T follicular helper cell (primary cell): ENCODE measurements at places on chromosomes 1 and 21.

DNA sequence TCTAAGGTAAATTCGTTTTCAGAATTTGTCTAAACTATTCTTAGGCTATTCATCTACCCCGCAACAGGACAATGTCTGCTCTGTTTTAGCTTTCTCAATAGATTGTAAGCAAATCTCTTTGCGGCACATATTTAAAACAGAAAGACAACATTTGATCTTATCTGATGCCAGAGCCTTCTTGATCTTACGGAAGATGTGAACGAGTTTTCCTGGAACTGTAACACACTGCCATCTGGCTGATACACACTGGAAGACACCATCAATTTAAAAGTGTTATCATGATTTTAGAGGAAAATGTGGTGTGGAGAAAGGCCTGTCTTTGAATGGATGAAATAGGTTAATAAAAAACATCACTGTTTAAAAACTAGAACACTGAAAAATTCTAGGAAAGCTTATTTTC, 36.1 kb downstream of the COA6 start:
- DNase-seq, result no peak

DNA sequence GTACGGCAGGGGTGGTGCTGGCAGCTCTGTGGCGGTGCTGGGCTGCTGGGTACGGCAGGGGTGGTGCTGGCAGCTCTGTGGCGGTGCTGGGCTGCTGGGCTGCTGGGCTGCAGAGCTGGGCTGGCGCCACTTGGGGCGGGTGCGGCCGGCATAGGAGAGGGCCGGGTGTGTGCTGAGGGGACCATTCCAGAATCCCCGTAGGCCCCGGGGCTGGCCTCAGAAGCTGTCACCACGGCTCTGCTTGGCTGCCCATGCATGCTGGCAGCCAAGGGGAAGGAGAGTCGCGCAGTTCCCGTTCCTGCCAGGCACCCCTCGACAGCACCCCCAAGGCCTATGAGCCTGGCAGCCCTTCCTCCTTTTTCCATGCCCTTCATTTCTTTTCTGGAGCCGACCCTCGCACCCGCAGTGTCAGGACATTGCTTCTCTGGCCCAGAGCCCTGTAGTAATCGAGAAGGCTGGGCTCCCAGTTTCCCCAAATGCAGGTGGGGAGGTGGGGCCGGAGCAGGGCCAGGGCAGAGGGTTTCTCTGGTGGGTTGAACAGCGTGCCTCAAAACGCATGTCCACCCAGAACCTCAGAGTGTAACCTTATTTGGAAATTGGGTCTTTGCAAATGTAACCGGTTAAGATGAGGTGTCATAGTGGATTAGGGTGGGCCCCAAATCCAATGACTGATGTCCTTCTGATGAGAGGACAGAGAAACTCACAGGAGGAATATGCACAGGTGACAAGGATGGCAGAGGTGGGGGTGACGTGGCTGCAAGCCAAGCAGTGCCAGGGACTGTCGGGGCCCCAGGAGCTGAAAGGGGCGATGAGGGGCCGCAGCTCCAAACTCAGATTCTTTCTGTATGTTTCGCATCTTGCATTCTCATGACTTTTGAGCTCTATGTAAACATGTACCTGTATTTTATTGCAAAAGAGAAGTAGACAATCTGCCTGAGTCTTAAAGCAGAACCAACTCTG, 71.0 kb upstream of the ACTRT2 start:
- DNase-seq, result no peak

DNA sequence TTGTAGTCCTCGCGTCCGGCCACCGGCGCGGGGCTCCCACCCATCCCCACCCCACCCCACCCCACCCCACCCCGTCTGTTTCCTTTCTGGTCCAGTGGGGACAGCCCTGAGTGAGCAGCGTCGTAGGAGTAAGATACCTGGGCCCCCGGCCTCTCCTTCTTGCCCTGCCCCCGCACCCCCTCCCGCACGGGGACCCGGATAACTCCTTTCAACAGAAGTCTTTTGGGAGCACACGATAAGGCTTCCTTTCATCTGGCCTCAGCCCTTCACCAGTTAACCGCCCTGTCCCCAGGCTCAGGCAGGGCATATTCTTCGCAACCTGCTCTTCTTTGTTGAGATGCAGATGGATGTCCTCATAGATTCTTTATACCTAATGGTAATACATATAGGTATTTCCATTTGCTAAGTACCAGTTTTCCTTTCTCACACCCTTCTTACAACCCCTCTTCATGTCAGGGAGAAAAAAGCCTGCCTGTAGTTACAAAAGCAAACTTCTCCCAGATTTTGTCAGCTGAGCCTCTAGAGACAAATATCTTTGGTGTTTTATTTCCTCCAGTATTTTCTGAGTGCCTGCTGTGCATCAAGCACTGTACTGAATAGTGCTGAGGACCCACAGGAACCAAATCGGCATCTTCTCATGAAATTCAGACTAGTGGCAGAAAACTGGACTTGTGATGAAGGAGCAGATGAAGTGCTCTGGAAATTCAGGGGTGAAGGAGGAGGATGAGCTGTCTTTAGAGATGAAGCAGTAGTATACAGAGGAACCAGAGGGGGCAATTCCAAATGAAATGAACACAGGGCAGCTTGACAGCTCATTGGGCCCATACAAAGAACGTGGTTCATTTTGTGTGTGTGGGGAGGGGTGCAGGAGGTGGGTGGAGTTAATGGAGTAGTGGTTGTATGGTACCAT, 33.6 kb downstream of the SLC2A1 start:
- DNase-seq, result no peak

GRCh38 chr1:165185161-165185889, 171.2 kb downstream of the LMX1A start:
- DNase-seq, result no peak

- DNase-seq, result no peak
These were observed 5.8 kb upstream of the CD46 start for GRCh38 chr1:207745839-207746767.

DNA sequence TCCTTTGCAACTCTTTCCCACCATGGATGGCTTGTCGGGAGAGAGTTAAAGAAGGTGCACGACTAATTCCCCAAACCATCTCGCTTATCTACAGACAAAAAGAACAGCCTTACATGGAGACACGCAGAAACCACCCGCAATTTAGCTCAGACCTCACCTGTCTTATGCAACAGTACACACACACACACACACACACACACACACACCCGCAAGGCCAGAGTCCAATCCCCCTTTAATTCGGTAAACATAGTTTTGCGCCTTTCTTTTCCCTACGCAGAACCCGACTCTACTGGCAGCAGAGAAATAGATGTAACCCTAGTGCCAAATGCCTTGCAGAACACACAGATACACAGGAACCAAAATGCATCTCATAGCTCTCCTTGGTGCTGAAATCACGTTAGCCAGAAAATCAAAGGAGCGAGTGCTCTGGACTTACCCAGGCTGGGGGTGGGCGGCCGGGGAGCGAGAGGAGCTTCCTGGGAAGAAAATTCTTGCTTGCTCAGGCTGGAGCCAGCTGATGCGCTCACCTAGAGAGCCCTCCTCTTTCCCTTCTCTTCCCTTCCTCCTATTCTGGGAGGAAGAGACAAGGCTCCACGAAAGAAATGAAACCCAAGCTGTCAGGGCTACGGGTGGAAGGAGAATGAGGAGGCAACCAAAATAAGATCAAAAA, 470 bp downstream of the TNR start:
- no peak for DNase-seq

- no peak for DNase-seq
These were observed 31.1 kb downstream of the EDARADD start for GRCh38 chr1:236425031-236425663.

DNA sequence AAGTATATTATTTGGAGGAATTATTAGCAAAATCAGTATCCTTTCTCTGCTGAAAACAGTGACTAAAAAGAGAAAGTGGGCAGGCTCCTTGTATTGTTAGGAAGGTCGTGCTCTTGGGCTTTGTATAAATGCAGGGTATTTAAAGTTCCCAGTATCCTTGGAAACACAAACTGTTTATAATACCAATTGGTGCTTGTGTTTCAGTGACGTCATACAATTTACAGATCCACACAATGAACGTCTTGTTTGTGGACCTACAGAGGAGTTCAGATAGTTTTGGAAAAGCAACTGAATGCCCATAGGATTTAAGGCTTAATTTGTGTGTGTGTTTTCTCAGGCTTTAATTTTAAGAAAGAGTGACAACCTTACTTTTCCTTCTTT, 168.2 kb downstream of the RASAL2 start:
- DNase-seq, result no peak

- no peak for DNase-seq
These were observed 1.7 kb downstream of the WNT9A start for GRCh38 chr1:227945891-227946623.

- no peak for DNase-seq
These were observed 1237.2 kb downstream of the PLA2G4A start for GRCh38 chr1:188065917-188066316.

GRCh38 chr21:34695434-34695833, 26.6 kb downstream of the CLIC6 start:
- no peak for DNase-seq

- no peak for DNase-seq
These were observed 110.5 kb upstream of the COL11A1 start for GRCh38 chr1:103218821-103219220.

GRCh38 chr1:218025454-218025853, 259.6 kb upstream of the RRP15 start:
- DNase-seq, result no peak

GRCh38 chr1:169207797-169208520, 101.5 kb downstream of the ATP1B1 start:
- no peak for DNase-seq

GRCh38 chr1:58745117-58745516, 38.7 kb downstream of the JUN start:
- DNase-seq, result no peak

- DNase-seq, result no peak
These were observed 55.7 kb upstream of the EFHD2 start for GRCh38 chr1:15353839-15354579.

- DNase-seq, result no peak
These were observed 290.4 kb downstream of the KCNT2 start for GRCh38 chr1:196317535-196318522.

GRCh38 chr1:11493972-11494655, 15.2 kb downstream of the DISP3 start:
- no peak for DNase-seq

DNA sequence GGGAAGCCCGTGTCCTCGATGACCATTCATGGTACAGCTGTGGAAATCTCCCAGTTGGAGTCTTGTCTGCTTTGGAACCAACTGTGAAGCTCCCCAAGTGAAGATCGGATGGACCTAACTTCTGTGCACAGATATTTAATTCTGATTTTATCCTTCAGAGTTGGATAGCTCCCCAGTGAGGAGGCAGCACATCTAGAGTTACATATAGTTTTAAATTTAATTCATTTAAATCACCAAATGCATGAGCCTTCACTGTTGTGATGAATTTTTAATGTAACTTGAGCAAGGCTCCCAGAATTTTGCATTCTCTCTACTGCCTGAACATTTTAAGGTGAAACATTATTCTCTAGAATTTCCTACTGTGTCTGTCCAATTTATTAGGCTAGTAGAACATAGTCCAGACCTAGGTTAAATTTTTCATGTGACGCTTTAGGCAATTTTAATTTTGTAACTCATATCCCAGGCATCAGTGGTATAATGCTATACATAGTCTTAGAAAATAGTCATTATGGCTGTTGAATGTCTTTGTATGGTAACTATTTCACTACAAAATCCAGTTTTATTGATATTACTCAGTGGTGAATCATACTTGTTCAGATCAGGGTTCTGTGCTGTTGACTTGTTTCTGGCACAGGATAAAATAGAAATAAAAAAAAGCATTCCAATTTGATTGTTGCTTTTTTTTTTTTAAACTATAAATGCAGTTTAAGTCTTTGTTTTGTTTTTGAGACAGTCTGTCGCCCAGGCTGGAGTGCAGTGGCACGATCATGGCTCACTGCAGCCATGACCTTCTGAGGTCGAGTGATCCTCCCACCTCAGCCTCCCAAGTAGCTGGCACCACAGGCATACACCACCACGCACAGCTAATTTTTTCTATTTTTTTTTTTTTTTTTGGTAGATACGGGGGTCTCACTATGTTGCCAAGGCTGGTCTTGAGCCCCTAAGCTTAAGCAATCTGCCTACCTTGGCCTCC, 66.9 kb downstream of the PRDM2 start:
- no peak for DNase-seq

DNA sequence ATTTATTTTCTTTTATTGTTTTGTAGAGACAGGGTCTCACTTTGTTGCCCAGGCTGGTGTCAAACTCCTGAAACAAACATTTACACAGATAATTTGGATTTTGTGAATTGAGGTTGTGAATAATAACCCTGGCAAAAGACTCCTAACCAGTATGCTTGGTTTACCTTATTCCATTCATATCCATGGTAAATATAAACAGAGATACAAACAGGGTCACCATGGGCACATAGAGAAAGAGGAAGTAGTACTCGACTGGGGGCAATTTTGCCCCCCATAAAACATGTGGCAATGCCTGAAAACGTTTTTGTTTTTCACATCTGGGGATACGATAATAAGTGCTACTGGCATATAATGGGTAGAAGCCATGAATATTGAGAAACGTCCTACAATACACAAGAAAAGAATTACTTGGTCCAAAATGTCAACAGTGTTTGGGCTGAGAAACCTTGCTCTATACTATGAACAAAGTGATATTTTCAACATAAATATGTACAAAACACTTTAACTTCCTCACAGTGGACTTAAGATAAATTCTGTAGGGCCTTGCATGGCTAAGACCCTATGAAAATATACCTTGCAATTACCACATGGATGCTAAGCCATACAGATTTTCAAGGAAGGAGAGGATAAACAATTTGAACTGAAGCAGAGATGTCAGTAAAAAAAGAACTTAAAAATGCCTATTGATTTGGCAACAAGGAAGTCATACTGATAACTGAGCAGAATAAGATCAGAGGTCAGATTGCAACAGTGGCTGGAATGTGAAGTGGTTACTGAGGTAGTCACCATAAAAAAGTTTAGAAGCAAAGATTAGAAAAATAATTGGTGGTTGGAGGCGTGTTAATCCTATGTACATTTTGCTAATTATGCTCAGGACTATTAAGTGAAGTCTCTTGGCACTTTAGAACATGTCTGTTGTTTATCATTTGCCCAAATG, 27.4 kb upstream of the ASPM start:
- DNase-seq, result no peak

DNA sequence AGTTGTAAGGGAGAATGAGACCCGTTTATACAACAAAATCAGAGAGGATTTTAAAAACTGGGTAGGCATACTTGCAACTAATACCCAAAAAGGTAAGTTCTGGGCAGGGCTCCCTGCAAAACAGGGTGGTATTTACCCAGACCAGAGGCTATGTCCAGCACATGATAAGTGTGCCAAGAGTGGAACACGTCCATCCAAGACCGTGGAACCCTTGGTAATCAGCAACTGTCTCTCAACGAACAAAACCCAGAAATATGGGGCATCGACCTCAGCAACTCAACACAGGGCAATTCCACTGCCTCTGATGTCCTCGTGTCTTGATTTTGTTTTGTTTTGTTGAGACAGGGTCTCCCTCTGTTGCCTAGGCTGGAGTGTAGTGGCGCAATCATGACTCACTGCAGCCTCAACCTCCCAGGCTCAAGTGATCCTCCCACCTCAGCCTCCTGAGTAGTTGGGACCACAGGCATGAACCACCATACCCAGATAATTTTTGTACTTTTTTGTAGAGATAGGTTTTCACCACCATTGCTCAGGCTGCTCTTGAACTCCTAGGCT, 26.7 kb upstream of the MX1 start:
- DNase-seq, result no peak

GRCh38 chr1:30909365-30910068, 959 bp upstream of the SDC3 start:
- no peak for DNase-seq

GRCh38 chr1:24572301-24572700, 16.4 kb downstream of the NCMAP start:
- DNase-seq, result no peak

- DNase-seq, result no peak
These were observed 2.8 kb downstream of the ZBTB8OS start for GRCh38 chr1:32647308-32648134.

- DNase-seq, result no peak
These were observed 999.4 kb downstream of the KCNT2 start for GRCh38 chr1:195608883-195609282.
